ENCODE measurements at places on chromosomes 11 and 22.

GRCh38 chr11:77049026-77049425 lies 14.8 kb downstream of the B3GNT6 start:
- H3K36me3 ChIP-seq, result no peaks in the 10 kb centered on the region
- peaks cover 11% of the 10 kb centered on the region for H3K27me3 ChIP-seq
- no peak overlapping the region for H3K4me3 ChIP-seq
- H3K4me1 ChIP-seq, result peaks cover 10% of the 10 kb centered on the region
- DNase-seq, result no peak

- peaks cover 14% of the 10 kb centered on the region for H3K27me3 ChIP-seq
- DNase-seq, result no peak
- peaks cover 2% of the 10 kb centered on the region for H3K36me3 ChIP-seq
- H3K27ac ChIP-seq, result no peak overlapping the region
- no peaks in the 10 kb centered on the region for H3K4me1 ChIP-seq
These were observed 70.8 kb downstream of the SHANK2 start for GRCh38 chr11:71181566-71181965.

DNA sequence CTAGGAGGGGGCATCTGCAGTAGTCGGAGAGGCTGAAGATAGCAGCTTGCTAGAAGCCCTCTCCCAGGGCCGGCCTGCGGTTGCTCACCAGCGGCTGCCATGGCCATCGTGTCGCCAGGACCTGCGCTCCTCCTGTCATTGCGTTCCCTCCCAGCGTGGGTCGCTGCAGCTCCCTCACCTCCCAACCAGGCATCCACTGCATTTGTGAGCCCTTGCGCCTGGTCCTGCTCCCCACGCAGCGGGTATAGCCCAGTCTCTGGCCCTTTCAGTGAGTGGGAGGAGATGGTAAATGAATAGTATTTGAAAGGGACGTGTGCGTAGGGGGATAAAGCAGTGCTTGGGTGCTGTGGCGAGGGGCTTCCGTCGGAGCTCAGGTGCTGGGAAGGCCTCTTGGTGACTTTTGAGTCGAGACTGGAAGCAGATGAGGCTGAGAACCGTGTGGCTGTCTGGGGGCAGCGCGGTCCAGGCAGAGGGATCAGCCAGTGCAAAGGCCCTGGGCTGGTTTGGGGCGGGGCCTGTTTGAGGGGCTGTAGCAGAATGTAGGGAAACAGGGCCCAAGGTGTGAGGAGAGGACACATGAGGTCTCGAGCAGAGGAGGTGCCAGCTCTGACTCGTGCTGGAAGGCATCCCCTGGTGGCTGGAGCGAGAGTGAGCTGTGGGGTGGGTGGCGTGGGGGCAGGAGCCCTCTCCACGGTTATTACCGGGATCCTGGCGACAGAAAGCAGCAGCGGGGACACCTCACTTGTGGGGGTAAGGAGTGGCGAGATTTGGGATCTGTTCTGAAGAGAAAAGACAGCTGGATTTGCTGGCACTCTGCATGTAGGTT lies 39.3 kb downstream of the LRP5 start:
- no peak for DNase-seq
- H3K27me3 ChIP-seq, result no peaks in the 10 kb centered on the region
- no peak overlapping the region for H3K4me3 ChIP-seq
- H3K4me1 ChIP-seq, result no peaks in the 10 kb centered on the region
- no peaks in the 10 kb centered on the region for H3K36me3 ChIP-seq

- H3K27ac ChIP-seq, result no peak overlapping the region
- H3K36me3 ChIP-seq, result no peaks in the 10 kb centered on the region
- H3K4me1 ChIP-seq, result no peaks in the 10 kb centered on the region
- DNase-seq, result no peak
These were observed 15.5 kb downstream of the CSF2RB start for GRCh38 chr22:36928786-36929535.

DNA sequence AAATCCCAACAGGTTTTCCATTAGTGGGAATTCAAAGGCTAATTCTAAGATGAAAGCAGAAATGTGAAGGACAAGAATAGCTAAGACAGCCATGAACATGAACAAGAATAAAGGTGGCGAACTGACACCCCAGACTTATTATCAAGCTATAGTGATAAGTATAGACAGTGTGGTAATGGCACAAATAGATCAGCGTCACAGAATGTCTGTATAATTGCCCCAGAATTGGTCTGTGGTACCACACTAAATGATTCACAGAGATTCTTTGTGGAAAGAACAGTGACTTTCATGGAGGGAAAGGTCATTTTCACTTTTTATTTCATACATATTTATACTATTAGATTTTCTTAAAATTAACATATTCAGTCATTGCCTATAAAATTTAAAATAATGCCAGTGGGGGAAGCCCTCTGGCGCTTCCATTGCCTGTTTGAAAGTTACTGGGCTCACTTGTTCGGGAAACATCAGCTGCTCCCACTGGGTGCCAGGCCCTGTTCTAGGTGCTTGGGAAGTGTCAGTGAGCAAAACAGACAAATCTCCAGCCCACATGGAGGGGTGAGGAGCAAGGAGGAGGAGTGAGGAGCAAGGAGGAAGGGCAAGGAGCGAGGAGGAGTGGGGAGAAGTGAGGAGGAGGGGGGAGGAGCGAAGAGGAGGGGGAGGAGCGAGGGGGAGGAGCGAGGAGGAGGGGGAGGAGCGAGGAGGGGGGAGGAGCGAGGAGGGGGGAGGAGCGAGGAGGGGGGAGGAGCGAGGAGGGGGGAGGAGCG lies 11.3 kb upstream of the NLRP6 start:
- no peaks in the 10 kb centered on the region for H3K27me3 ChIP-seq
- H3K36me3 ChIP-seq, result peaks cover 2% of the 10 kb centered on the region
- DNase-seq, result peak; percentile 52
- peak overlapping the region; percentile 65 for H3K4me3 ChIP-seq
- peaks cover 49% of the 10 kb centered on the region for H3K4me1 ChIP-seq

DNA sequence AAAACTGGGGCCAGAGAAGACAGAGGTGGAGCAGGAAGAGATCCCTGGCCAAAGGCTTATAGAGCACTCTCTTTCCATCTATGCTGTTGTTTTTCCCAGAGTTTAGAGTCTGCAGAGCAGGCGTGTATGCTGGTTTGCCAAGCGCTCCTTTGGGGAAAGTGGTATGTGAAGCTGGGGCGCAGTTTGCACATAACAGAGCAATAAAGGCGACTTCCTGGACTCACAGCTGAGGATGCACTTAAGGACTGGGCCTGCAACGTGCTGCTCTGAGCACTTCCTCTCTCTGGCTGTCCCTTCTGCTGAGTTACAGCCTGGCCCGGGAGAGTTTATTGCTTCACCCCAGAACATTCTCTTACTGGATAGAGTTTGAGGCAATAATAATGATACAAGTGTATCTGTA lies 41.7 kb downstream of the THAP12 start:
- peaks cover 7% of the 10 kb centered on the region for H3K36me3 ChIP-seq
- peak overlapping the region; percentile 25 for H3K27ac ChIP-seq
- peaks cover 2% of the 10 kb centered on the region for H3K27me3 ChIP-seq
- DNase-seq, result no peak
- H3K4me3 ChIP-seq, result no peak overlapping the region
- H3K4me1 ChIP-seq, result no peaks in the 10 kb centered on the region

DNA sequence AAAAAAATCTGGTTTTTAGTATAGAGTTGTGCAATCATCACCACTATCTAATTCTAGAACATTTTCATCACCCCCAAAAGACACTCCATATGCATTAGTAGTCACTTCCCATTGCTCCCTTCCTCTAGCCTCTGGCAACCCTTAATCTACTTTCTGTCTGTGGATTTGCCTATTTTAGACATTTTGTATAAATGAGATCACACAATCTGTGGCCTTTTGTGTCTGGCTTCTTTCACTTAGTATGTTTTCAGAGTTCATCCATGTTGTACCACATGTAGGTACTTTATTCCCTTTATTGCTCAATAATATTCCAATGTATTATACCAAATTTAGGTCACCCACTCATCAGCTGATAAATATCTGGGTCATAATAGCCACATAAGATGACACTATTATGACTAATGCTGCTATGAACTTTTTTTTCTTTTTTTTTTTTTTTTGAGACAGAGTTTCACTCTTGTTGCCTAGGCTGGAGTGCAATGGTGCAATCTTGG lies 67.5 kb upstream of the SCUBE2 start:
- peaks cover 30% of the 10 kb centered on the region for H3K4me1 ChIP-seq
- peak overlapping the region; percentile 0 for H3K4me3 ChIP-seq
- DNase-seq, result no peak
- H3K27ac ChIP-seq, result peak overlapping the region; percentile 88
- H3K36me3 ChIP-seq, result peaks cover 30% of the 10 kb centered on the region

- H3K4me3 ChIP-seq, result peak overlapping the region; percentile 91
- H3K4me1 ChIP-seq, result peaks cover 96% of the 10 kb centered on the region
- peak; percentile 57 for DNase-seq
- H3K27ac ChIP-seq, result peak overlapping the region; percentile 98
- H3K27me3 ChIP-seq, result no peaks in the 10 kb centered on the region
- H3K36me3 ChIP-seq, result peaks cover 60% of the 10 kb centered on the region
These were observed 11.0 kb downstream of the MPZL3 start for GRCh38 chr11:118240999-118241763.

GRCh38 chr11:96486890-96487611 lies 97.2 kb downstream of the JRKL start:
- no peak overlapping the region for H3K4me3 ChIP-seq
- H3K4me1 ChIP-seq, result no peaks in the 10 kb centered on the region
- H3K27ac ChIP-seq, result no peak overlapping the region

DNA sequence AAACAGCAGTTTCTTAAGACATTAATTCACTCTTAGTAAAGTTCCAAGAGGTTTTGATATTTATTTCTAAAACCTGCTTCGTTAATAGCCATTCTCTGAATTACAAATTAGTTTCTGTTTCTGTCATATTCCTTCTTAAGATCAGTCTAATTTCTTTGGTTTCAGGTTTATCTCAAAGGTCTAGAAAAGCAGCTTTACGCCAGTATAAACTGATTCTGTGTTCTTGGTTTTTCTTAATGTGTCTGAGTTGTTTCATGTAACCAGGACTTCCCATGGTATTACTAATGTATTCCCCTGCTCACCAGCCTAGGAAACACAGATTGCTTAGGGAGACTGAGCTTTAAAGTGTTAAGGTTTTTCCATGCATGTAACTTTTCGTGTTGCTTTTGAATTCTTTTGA lies 6.8 kb upstream of the ACY3 start:
- H3K4me1 ChIP-seq, result peaks cover 7% of the 10 kb centered on the region
- no peak overlapping the region for H3K27ac ChIP-seq
- DNase-seq, result no peak
- H3K36me3 ChIP-seq, result peaks cover 4% of the 10 kb centered on the region
- no peaks in the 10 kb centered on the region for H3K27me3 ChIP-seq
- no peak overlapping the region for H3K4me3 ChIP-seq

DNA sequence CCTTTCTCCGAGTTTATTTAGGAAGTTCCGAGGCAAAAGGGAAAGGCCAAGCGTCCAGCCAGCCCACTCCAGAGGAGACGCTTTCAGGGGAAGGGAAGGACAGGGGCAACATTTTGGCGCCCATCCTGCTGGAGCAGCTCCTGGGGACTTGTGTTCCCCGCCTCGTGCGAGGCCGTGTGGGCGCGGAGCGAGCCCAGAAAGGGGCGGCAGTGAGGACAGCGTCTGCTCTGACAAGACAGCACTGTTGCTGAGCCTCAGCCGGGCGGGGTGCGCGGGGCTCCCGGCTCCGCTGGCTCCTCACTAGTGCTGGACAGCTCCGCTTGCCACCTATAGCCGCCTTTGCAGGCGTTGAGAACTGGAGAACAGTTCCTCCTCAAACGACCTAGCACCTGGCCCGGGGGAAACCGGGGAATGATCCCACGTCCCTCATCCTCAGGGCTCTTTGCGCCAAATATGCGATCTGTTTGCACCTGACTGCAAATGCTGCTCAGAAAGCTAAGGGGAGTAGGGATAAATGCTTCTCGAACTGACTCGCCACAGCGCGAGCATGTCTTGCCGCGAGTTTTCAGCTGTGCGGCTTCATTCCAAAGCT lies 722 bp upstream of the GUCY1A2 start:
- H3K4me3 ChIP-seq, result no peak overlapping the region
- H3K4me1 ChIP-seq, result peaks cover 3% of the 10 kb centered on the region
- peak; percentile 2 for DNase-seq
- H3K36me3 ChIP-seq, result no peaks in the 10 kb centered on the region
- peaks cover 34% of the 10 kb centered on the region for H3K27me3 ChIP-seq

- no peak overlapping the region for H3K27ac ChIP-seq
- no peaks in the 10 kb centered on the region for H3K36me3 ChIP-seq
- H3K27me3 ChIP-seq, result no peaks in the 10 kb centered on the region
- H3K4me3 ChIP-seq, result no peak overlapping the region
- H3K4me1 ChIP-seq, result peaks cover 15% of the 10 kb centered on the region
These were observed 8.0 kb upstream of the SLC43A3 start for GRCh38 chr11:57434640-57435546.

- H3K36me3 ChIP-seq, result peaks cover 4% of the 10 kb centered on the region
- H3K4me1 ChIP-seq, result peaks cover 52% of the 10 kb centered on the region
- peak overlapping the region; percentile 74 for H3K4me3 ChIP-seq
- peak overlapping the region; percentile 95 for H3K27ac ChIP-seq
- DNase-seq, result peak; percentile 82
These were observed 864.2 kb downstream of the FAM181B start for GRCh38 chr11:81869351-81870065.

DNA sequence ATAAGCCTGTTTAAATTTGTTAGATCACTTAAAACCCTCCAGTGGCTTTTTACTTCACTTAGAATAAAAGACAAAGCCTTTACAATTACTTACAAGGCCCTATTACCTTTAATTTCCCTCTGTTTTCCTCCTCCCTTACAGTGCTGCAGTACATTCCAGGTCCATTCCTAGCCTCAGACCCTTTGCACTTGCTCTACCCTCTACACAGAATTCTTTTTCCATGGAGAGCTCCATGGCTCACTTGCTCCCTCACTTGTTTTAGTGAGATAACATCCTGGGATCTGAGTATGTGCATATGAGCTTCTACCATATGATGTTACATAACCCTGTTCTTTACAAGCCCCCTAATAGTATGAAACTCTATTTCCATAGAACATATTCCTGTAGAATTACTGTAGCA lies 24.4 kb downstream of the ZNF214 start:
- no peak overlapping the region for H3K4me3 ChIP-seq
- no peak overlapping the region for H3K27ac ChIP-seq
- H3K4me1 ChIP-seq, result no peaks in the 10 kb centered on the region
- H3K27me3 ChIP-seq, result peaks cover 11% of the 10 kb centered on the region
- DNase-seq, result no peak
- H3K36me3 ChIP-seq, result no peaks in the 10 kb centered on the region

- no peak overlapping the region for H3K4me3 ChIP-seq
- DNase-seq, result no peak
- H3K4me1 ChIP-seq, result no peaks in the 10 kb centered on the region
- no peaks in the 10 kb centered on the region for H3K36me3 ChIP-seq
- H3K27me3 ChIP-seq, result peaks cover 6% of the 10 kb centered on the region
These were observed 6.4 kb upstream of the LDHAL6A start for GRCh38 chr11:18449251-18449650.

DNA sequence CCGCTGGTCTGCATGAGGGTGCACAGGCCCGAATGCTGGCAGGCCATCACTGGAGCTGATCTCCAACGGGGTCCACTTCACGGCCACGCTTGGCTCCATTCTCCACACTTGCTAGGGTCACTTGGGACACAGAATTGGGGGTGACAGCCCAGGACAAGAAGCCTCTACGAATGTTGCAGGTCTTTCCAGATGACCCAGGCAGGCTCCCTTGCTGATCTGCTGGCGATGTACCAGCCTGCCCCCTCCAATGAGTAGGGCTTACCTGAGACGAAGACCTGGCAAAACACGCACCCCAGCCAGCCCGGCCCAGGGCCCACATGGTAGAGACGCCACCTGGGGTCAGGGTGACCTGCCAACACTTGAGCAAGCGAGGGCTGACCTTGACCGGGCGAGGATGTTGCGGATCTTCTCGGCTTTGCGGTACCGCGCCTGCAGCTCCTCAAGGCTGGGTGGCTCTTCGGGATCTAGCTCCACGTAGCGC lies 44.9 kb downstream of the C11orf58 start:
- no peak overlapping the region for H3K4me3 ChIP-seq
- no peak overlapping the region for H3K27ac ChIP-seq
- H3K36me3 ChIP-seq, result no peaks in the 10 kb centered on the region
- no peaks in the 10 kb centered on the region for H3K27me3 ChIP-seq
- H3K4me1 ChIP-seq, result peaks cover 3% of the 10 kb centered on the region

- no peak overlapping the region for H3K4me3 ChIP-seq
- H3K27me3 ChIP-seq, result no peaks in the 10 kb centered on the region
- no peak overlapping the region for H3K27ac ChIP-seq
- H3K36me3 ChIP-seq, result no peaks in the 10 kb centered on the region
- no peaks in the 10 kb centered on the region for H3K4me1 ChIP-seq
These were observed 324.2 kb downstream of the DCDC1 start for GRCh38 chr11:31045335-31045734.

All from activated naive CD8-positive, alpha-beta T cell treated with anti-CD3 and anti-CD28 coated beads, Interleukin-2, amount 50 U/mL, for 24 hours (primary cell).